ENCODE measurements at places on chromosomes 3 and 15.

DNA sequence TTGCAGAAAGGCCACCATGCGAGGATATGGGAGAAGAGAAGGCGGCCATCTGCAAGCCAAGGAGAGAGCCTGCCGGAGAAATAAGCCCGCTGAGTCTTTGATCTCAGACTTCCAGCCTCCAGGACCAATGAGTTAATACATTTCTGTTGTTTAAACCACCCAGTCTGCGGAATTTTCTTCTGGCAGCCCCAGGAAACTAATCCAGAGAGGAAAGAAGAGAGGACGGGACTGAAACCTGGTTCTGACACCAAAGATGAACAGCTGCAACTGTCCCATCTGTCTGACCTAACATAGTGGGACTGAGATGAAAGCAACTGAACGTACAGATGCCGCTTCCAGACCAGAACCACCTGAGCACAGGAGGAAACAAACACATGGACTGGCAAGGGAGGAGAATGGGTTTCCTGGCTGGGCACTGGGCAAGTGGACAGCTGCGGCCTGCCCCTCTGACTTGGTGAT is 32.3 kb downstream of the VGLL4 start:
- DNase-seq = no peak

DNA sequence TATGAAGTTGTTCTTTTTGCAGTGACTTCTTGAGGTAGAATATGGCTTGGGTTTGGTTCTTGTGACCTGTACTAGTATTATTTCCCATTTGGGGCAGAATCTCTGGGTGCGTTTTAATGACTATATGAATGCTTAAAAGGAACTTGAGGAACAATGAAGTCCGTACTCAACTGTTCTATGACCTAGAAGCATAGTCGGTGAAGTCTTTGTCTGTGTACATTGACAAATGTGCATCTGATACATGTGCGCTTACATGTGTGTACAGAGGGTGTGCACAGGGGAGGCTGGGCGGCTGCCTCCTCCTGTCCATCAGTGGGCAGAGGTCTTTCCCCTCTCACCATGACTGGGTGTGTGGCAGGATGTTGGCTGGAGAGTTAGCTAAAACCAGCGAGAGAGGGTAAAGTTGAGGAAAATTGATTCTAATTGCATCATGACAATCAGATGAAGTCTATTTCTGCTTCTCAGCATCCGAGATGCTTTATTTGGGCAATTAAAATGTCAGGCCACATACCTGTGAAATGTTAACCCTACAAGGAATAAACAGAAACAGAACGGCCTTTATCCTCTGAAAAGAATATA is 1.0 kb upstream of the NR2F2 start:
- DNase-seq = no peak

- no peak for DNase-seq
Measured at GRCh38 chr15:63232405-63232804, 43.0 kb downstream of the RAB8B start.

DNA sequence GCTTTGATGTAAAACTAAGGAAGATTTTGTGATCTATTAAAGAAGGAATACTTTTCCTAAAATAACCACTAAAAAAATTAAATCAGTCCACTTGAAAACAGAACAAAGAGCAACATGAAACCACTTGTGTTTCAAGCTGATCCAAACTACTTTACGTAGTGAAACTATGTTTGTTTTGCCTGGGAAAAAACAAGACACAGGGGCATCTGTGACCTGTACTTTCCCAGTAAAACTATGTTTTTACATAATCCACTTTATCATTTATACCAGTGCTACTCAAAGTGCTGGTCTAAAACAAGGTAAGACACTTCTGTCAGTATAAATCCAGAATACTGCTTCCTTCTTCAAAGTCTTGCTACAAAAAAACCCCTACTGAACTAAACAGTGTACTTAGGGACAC is 56.7 kb downstream of the SPG11 start:
- no peak for DNase-seq

DNA sequence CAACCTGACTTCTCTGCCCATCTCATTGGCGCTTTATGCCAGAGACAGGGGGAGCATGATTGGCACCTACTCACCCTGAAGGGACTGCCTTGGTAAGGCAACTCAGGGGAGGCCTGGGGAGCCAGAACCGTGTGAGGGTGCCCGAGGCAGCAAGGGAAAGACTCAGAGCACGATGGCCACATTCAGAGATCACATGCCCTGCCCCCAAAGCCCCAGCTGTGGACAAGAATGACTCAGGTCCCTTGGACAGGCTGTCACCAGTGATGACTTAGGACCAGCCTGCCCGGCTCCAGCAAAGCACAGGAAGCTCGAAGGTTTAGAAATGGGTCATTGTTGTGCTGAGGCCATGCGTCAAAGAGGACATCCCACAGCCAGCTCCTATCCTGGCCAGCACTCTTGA is 49.1 kb upstream of the LIMD1 start:
- DNase-seq = no peak

DNA sequence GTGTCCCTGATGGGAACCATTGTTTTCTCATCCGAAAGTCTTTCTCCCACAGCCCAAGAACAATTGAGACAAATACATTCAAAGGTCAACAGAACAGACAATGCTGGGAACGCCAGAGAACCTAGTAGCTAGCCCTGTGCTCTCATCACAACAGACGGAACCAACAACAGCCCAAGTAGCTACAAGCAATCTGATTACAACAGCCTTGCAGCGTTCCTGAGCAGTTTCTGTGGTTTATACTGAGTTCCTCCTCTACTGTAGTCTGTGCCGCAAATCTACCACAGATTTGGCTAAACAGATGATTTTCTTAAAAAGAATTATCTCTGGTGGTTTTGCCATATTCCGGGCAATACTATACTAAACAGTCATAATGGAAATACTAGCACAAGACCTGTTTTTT is 435.6 kb downstream of the MECOM start:
- DNase-seq = no peak

Data from iPS DF 19.7 (cell line).